Activated CD4-positive, alpha-beta T cell treated with anti-CD3 and anti-CD28 coated beads, Interleukin-2, amount 10 ng/mL, durations not matched to agents 24 days and 14 days (primary cell): ENCODE measurements at places on chromosomes 4 and X. TPM values are rescaled to one million over a fixed set of nuclear protein-coding genes. Genes with fewer than 3 reads are reported as not detected.

The MAP7D2 gene
- 0.23 and 0.50 TPM in 2 replicates for total RNA-seq

The PAGE2B gene
- total RNA-seq, result 0.45 TPM in 1 of 2 replicates, not detected in the other

The FATE1 gene
- total RNA-seq, result not detected in 2 replicates

- no peaks in the 10 kb centered on the region for H3K27me3 ChIP-seq
- no peak overlapping the region for H3K27ac ChIP-seq
- H3K36me3 ChIP-seq, result no peaks in the 10 kb centered on the region
- H3K4me3 ChIP-seq, result no peak overlapping the region
- no peaks in the 10 kb centered on the region for H3K4me1 ChIP-seq
- no peak for DNase-seq
Measured at GRCh38 chr4:152970102-152970820, 34.1 kb downstream of the FHDC1 start.

DNA sequence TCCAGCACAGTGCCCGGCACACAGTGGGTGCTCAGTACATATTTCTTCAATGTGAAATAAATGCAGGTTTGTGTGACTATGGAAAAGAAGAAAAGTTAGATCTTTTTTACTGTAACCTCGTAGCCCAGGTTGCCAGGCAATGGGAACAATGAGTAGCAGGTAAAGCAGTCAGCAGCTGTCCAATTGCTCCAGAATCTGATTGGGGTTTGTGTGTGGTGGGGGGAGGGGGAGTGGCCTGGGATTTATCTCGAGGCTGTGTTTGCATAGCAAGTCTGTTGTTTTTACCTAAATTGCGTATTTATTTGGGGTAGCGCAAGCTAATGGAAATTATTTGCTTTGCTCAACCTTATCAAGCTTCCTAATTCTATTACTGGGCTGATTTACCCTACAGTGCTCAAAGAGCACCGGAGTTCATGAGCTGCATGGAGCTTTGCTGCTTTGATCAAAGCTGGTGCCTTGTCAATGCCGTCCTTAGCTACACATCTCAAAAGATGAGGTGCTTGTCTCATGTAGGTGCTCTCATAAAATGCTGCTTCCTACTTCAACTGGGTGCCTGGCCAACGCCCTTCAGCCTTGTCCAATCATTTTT is 145.0 kb upstream of the DGKK start:
- no peaks in the 10 kb centered on the region for H3K4me1 ChIP-seq
- H3K36me3 ChIP-seq, result no peaks in the 10 kb centered on the region
- H3K4me3 ChIP-seq, result no peak overlapping the region
- H3K27ac ChIP-seq, result no peak overlapping the region
- H3K27me3 ChIP-seq, result peaks cover 4% of the 10 kb centered on the region
